ENCODE measurements at places on chromosomes 7 and 10.

DNA sequence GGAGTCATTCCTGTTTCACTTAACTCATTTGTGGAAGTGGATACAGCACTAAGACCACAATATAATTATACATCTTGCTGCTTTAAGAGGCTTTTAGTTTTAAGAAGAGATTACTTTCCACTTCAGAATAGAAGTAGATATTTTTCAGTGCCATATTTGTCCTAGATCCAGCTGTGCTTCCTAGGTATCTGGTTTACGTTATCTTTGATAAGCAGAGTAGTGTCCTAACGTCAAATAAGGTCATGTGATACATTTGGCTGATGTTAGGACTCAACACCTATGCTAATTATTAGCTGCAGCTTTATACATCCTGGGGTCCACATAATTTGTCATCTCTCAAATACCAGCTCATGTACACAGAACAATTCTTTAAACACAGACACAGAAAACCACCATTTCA is 196.2 kb upstream of the SMIM30 start:
- DNase-seq: no peak

DNA sequence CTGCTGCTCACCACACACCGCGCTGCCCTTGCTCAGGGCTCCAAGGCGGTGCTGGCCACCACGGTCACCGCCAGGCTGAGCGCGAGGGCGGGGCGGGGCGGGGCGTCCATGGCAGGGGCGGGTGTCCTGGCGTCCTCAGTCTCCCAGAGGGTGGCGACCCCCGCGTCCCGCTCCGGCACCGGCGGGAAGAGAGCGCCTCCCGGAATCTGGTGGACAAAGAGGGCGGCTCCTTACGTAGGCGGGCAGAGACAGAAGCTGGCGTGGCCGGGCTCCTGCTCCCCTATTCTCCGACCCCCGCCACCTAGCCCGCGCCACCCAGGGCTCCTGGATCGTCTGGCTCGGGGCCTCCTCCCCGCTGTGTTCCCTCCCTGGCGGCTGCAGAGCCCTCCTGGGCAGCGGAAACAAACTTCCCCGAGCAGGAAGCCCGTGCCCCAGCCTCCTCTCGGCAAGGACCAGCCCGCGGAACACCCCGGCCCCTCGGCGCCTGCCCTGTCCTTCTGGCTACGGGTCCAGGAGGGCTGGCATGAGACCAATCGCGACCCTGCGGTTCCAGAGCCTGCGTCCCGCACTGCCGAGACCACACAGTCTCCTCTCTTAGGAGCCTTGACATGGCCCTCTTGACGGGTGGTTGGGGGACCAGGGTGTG is 133.8 kb upstream of the ZNF92 start:
- DNase-seq: peak; percentile 10

- no peak for DNase-seq
Measured at GRCh38 chr10:15558136-15558535, 161.6 kb downstream of the ITGA8 start.

DNA sequence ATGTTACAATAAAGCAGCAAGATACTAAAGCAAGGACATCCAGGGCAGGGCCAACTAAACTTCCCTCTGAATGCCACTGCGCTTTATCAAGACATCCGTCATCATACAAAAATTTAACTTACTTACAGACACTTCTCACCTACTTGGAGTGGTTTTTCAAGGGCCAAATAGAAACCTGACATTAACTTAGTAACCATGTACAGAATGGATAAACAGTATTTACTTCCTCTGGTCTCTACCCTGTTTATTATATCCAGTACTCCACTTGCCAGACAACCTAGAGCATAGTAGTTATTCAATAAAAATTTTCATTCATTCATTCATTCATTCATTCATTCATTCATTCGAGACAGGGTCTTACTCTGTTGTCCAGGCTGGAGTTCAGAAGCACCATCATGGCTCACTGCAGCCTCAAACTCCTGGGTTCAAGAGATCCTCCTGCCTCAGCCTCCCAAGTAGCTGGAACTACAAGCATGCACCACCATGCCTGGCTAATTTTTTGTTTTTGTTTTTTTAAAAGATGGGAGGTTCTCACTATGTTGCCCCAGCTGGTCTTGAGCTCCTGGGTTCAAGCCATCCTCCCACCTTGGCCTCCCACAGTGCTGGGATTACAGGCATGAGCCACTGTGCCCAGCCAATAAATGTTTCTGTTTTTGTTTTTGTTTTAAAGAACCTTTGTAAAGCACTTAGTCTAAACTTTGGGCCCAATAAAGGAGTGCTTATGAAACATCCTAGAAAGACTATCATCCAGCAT is 19.0 kb downstream of the SMURF1 start:
- no peak for DNase-seq

DNA sequence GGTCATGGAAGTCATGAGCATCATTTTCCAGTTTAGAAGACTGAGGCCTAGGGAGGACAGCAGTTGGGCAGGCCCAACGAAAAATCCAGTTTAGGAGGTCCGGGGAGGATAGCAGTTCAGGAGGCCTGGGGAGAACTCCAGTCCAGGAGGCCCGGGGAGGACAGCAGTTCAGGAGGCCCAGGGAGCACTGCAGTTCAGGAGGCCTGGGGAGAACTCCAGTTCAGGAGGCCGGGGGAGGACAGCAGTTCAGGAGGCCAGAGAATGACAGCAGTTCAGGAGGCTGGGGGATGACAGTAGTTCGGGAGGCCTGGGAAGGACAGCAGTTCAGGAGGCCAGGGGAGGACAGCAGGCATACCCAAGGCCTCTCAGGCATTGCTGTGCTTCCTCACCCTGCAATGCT is 453.4 kb downstream of the LRMDA start:
- DNase-seq: no peak

DNA sequence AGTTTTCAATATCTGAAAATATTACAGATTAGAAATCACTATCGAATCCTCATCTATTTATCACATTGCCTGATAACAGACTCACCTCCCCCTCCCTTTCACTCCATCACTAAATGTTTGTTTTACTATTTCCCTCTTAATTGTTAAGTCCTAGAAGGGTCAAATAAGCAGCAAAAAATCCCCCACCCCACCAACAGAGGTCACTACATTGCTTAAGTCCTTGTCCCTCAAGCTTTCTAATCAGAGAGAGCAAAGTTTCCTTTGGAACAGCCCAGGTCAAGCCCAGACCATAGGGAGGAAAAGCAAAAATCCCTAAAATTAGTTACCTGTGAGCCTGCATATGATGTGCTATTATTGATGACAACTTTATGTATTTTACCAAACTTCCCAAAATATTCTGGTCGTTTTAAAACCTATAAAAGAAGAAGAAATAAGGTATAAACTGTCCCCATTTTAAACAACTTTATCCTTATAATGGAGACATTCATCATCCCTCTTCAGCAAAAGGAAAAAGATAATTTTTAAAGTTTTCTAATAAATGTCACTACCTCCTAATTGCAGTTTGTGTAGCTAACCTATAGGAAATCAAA is 95.0 kb downstream of the CNOT4 start:
- DNase-seq: no peak

GRCh38 chr10:84269773-84270172 is 24.9 kb downstream of the RGR start:
- DNase-seq: no peak

GRCh38 chr7:113812591-113813255 is 106.1 kb downstream of the PPP1R3A start:
- DNase-seq: no peak

- DNase-seq: no peak
Measured at GRCh38 chr10:119342335-119342734, 135.0 kb downstream of the GRK5 start.

- DNase-seq: no peak
Measured at GRCh38 chr10:113562069-113562468, 9.2 kb downstream of the HABP2 start.

DNA sequence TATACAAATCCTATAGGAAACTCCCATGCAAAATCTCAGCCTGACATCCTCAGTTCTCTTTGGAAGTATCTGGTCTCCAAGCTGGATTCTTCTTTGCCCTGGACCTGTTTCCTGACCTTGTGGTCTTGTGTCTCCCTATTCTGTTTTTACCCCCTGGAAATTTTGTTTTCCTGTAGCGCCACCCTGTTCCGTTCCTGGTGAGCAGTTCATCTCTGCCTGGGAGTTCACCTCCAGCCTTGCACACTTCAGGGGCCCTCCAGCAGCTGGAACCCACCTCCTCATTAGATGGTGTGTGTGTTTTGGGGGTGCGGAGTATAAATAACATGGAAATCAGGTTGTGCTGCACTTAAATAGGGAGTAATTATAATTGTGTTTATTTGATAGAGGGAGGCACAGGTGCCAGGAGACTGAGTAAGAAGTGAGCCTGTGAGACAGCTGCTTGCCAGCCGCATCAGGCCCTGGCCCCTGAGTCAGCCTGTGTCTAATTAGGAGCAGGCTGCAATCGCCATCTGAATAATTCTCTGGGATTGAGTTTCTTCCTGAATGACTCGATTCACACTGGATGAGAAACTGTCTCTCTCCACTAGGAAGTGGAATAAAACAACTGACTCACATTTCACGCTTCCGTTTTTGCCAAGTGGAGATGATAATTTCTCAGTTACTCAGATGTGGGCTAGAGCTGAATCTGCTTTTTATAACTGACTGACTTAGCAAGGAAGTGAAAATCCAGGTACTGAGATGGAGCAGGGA is 69.4 kb upstream of the HECTD2 start:
- peak; percentile 28 for DNase-seq

GRCh38 chr7:111762211-111762610 is 199.9 kb upstream of the IMMP2L start:
- DNase-seq: no peak

DNA sequence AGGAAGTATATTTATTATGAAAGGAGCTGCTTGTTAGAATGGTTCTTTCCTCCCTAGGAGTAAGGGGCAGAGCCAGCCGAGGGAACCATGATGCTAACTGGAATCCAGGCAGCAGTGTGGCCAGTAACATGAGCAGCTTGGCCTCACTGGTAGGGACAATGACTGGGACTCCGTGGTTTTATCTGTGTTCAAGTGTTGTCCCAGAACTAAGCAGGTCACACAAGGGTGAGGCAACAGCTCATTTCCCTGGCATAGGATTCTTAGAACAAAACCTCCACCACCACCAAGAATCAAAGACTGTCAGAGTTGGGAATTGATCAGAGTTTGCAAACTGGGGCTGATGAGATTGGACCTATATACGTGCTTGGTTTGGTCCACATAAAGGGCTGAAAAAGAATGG is 138.9 kb upstream of the COBL start:
- DNase-seq: no peak

- no peak for DNase-seq
Measured at GRCh38 chr10:43407148-43407575, 1.8 kb downstream of the HNRNPF start.

All from NCI-H1436 (cell line).